ENCODE measurements at places on chromosomes 2 and 18.
A peak's percentile ranks its signal among the peaks of the same experiment; 100 is the strongest.

GRCh38 chr18:76970770-76971559 lies 148.6 kb downstream of the ZNF236 start:
- DNase-seq: no peak

DNA sequence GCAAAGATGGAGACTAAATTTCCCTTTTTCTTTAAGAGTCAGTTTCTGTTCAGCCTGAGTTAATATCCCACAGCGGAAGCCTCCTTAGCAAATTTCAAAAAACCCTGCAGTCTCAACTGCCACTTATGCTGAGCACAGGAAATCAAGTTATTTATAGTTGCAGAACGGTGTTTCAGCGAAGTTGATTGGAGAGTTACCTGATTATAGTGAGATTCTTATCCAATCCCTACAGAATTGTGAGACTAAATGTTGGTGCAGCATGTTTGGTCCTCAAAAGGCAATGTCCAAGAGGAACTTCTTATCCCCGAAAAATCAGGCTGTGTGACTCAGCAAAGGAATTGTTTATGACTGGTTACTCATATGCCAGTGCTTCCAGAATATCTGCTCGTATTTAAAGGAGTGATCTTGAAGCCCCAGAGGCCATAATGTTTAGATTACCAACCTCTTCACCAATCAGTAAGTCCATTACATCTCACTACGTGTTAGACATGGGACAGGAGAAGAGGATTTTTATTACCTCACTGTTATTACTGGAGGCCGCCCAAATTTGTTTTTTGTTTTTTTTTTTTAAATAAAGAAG lies 67.9 kb downstream of the LRRFIP1 start:
- peak; percentile 74 for DNase-seq

DNA sequence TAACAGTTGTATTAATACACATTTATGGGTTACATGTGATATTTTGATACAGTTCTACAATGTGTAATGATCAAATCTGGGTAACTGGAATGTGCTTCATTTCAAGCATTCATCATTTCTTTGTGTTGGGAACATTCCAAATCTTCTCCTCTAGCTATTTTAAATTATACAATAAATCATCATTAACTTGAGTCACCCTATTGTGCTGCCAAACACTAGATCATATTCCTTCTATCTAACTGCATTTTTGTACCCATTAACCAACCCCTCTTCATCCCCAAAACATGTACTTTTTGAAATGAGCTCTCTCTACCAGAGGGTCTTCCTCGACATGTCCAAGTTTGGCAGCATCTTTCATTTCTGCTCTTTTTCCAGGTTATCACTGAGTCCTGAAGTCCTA lies 81.1 kb upstream of the TTC39C start:
- no peak for DNase-seq

GRCh38 chr2:238313289-238313990 lies 6.9 kb upstream of the TRAF3IP1 start:
- DNase-seq: no peak

DNA sequence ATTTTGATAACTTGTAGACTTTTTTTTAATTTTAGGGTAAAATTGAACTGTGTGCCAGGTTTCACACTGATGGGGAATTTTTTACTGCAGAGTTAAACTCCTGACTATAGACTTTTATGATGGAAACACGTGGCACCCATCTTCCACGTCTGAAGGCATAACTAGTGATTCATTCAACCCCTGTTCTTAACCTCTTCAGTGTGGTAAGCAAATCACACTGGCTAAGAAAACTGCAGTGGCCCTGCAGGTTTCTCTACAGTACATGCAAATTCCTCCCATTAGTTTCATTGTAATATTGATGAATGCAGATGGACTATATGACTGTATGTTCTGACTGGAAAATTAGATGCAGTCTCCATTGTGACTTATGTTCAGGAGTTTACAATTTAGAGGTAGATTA lies 47.2 kb downstream of the SMAD4 start:
- no peak for DNase-seq

GRCh38 chr2:144824306-144825080 lies 304.6 kb upstream of the ZEB2 start:
- DNase-seq: no peak

DNA sequence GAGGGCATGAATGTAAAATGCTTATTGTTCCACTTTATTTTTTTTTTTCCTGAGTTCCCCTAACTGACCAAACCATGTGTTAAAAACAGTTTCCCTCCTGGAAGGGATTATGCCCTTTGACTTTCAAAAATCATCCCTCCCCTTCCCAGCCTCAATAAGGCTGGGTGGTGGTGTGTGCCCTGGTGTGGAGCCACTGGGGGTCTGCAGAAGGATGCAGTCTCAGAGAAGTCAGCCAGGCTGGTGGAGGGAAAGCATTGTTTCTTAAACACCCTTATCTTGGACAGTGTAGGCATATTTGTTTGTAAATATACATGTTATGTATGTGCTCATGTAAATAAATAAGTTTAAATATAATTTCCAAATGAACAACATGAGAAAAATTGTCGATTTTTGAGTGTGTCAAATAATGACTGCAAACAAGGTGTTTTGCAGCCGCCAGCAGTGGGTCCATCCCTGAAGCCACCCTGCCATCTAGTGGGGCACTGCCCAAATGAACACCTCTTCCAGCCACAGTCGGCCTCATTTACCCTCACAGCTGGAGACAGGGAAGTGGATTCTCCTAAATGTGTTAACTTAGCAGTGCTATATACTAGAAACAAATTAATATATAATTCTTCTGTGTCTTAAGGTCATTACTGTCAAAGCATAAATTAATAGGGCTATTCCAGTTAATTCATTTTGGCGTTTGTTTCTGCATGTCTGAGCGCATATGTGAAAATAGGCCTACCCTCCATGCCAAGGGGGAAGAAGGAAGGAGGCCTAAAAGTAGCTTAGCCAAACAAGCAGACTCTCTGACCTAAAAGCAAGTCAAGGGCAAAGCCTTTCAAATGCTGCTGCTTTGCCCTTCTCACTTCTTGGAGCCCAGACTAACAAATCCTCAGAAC lies 209.6 kb upstream of the PIK3C3 start:
- DNase-seq: peak; percentile 23

GRCh38 chr2:3493615-3494007 lies 25.7 kb downstream of the ADI1 start:
- DNase-seq: no peak

DNA sequence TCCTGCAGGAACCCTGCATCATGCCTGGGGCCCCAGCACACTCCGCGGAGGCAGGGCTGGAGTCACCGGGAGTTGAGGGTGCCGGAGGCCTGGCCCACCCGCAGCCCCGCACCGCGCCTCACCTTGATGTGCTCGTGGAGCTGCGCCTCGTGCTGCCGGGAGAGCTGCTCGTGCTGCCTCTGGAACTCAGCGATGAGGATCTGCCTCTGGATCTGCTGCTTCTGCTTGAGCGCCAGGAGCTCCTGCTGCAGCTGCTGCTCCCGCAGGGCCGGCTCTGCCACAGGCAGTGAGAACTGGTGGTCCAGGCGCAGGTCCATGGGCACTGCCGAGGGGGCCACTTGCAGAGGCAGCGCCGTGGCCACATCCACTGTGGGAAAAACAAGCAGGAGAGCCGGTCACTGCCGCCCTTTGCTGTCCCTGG lies 211.1 kb downstream of the HDAC4 start:
- DNase-seq: no peak

DNA sequence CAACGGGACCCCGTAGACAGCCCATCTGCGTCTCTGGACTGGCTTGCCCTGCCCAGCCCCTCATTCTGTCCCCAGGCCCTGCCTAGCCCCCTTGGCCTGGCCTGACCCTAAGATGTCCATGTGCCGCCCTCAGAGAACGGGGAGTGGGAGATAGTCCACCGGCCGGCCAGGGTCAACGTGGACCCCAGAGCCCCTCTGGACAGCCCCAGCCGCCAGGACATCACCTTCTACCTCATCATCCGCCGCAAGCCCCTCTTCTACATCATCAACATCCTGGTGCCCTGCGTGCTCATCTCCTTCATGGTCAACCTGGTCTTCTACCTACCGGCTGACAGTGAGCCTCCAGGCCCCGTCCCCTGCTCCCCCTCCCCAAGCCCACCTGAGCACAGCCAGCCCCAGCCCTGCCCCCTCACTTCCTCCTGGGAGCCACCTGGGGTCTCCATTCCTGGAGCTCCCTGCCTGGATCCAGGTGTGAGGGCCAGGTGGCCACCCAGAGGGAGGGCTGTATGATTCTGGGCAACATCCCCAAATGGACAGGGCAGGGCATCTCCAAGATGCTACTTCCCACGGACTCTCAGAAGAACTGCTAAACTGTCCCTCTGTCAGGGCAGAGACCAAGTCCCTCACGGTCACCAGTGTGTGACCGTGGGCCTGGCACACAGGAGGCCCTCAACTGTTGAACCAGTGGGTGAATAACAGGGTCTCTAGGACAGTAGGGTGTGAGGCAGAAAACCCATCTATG lies 4.0 kb downstream of the CHRND start:
- DNase-seq: no peak

- DNase-seq: no peak
Measured at GRCh38 chr2:219561179-219562048, 9.9 kb downstream of the OBSL1 start.

DNA sequence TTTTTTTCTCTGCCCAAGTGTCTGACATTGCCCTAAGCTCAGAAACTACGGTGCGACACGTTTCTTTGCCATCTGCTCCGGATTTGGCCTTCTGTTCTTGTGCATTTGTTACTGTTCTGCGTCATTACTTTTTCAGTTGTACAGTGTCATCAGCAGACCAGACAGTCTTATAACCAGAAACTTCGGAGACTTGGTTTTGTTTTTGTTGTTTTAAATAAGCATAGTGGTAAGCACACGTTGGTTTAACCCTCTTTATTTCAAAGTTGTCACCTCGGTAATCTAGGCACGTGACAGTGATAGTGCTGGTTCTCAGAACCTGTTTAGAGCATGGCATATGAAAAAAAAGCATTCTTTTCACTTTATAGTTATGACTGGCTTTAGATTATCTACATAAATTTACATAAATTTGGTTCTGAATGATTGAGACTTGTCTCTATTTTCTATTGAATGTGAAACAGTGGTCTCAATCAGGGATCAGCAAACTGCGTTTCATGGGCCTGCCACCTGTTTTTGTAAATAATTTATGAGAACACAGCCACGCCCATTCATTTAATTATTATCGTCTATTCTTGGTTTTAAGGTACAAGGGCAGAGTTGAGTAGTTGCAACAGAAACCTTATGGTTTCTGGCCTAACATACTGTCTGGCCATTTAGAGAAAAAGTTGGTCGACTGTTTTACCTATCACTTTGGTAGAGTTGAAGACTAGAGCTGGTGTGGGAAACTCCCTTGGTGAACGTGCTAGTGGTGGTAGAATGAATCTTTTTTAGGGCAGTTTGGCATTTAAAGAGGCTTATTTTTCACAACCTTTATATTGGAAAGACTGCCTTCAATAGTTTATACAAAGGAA lies 106.5 kb downstream of the ZNF532 start:
- no peak for DNase-seq

GRCh38 chr2:12094134-12094533 lies 347.7 kb downstream of the LPIN1 start:
- DNase-seq: no peak

GRCh38 chr18:76558881-76559667 lies 64.0 kb upstream of the ZNF516 start:
- DNase-seq: peak; percentile 12

GRCh38 chr18:63233334-63233733 lies 86.2 kb downstream of the BCL2 start:
- no peak for DNase-seq

- DNase-seq: no peak
Measured at GRCh38 chr18:11081009-11081532, 68.3 kb downstream of the PIEZO2 start.

- no peak for DNase-seq
Measured at GRCh38 chr2:237700512-237701032, 73.2 kb downstream of the LRRFIP1 start.

- DNase-seq: peak; percentile 34
Measured at GRCh38 chr2:27356056-27356381, 545 bp downstream of the GTF3C2 start.

DNA sequence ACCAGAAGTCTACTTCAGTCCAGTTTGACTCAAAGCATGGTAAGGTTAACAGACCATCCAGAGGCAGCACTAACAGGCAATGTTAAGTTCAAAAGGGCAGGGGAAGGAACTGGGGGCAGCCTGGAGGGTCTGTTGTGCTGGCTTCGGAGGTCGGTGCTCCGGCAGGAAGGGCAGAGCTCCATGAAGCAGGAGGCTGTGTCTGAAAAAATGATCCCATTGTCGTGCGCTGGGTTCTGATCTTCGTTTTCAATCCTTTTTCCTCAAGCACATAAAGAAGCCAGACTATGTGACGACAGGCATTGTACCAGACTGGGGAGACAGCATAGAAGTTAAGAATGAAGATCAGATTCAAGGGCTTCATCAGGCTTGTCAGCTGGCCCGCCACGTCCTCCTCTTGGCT lies 21.9 kb upstream of the DLX1 start:
- no peak for DNase-seq

GRCh38 chr2:47842846-47843245 lies 59.9 kb downstream of the MSH6 start:
- DNase-seq: no peak

DNA sequence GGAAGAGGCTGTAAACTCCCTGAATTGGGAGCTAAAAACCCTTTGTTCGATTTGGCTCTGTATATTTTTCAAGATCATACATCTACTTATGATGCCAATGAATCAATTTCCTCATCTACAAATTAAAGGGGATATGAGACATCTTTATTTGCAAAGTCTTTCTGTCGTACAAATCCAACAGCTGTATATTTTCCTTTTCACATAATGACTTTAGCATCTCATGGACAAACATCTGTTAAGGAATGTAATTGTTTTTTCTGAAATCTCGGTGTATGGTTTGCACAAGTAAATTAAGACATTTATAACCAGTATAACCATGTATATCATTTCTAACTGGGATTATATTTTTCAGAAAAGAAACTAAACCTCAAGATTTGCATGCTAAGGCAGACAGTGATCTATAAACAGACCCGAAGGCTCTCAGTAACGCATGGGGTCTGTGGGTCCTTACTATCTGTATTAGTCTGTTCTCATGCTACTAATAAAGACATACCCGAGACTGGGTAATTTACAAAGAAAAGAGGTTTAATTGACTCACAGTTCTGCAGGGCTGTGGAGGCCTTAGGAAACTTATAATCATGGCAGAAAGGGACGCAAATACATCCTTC lies 130.8 kb downstream of the SLC8A1 start:
- DNase-seq: no peak

- no peak for DNase-seq
Measured at GRCh38 chr2:128404709-128405466, 86.2 kb upstream of the HS6ST1 start.

- peak; percentile 64 for DNase-seq
Measured at GRCh38 chr2:675982-676646, 1.1 kb downstream of the TMEM18 start.

GRCh38 chr2:222982010-222982908 lies 69.7 kb upstream of the KCNE4 start:
- DNase-seq: no peak

DNA sequence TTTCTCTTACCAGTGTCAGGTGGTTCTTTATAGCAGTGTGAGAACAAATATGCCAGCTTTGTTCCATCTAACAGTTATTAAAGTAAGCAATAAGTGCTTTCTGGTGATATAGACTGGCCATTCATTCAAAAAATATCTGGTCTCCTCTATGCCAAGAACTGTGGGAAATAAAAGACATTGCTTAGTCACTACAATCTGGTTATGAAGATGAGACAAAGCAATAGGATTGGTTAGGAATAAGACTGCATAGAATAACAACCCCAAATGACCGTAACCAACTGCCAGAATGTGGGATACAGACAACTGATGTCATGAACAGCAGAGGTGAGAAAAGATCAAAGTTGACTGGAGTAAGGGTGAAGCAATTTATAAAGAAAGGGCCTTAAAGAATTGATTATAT lies 83.8 kb downstream of the MBD2 start:
- no peak for DNase-seq

GRCh38 chr18:48028696-48029095 lies 98.2 kb upstream of the SMAD2 start:
- peak; percentile 57 for DNase-seq
